ENCODE measurements at places on chromosomes 4 and X.

GRCh38 chr4:16988814-16989213 lies 90.4 kb upstream of the LDB2 start:
- no peak for DNase-seq

DNA sequence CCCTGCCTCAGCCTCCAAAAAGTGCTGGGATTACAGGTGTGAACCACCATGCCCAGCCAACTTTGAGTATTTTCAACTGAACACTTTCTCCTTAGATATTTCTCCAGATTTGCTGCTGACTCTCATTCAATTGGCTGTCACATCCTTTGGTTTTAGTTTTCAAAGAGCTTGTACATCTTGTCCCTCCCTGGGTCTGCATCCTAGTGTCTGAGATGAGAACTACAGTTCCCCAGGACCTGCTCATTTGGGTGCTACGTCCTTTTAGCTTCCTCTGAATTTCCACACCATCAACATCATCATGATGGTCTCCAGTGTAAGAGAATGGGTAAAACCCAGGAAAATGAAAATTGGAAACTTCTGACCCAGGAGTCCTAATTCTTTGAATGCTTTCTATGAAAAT lies 312.9 kb downstream of the NLGN4X start:
- no peak for DNase-seq

GRCh38 chr4:48594180-48594579 lies 104.1 kb downstream of the ZAR1 start:
- DNase-seq, result no peak

DNA sequence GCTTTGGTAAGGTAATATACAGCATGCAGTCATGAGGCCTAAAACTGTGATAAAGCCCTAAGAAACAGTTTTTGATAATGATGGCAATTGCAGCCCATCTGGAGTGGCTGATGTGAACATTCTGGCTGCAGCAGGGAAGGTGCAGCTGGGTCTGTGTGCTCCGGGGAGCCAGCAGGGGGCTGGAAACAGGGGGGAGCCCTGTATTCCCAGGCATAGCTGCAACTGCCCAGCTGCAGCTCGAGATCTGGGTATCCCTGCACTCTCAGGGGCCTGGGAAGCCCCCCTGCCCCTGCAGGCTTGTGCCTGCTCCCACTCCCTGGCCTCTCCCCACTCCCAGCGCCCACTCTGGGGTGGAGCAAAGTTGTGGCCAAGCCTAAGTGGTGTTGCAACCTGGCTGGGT lies 95.6 kb downstream of the RRAGB start:
- DNase-seq, result no peak

- DNase-seq, result no peak
These were observed 19.7 kb downstream of the QDPR start for GRCh38 chr4:17492058-17492741.

GRCh38 chr4:102569200-102569599 lies 68.0 kb downstream of the NFKB1 start:
- DNase-seq, result no peak

GRCh38 chr4:113496698-113497097 lies 264.8 kb downstream of the CAMK2D start:
- DNase-seq, result no peak

GRCh38 chrX:14026121-14026520 lies 3.6 kb downstream of the GEMIN8 start:
- DNase-seq, result no peak

DNA sequence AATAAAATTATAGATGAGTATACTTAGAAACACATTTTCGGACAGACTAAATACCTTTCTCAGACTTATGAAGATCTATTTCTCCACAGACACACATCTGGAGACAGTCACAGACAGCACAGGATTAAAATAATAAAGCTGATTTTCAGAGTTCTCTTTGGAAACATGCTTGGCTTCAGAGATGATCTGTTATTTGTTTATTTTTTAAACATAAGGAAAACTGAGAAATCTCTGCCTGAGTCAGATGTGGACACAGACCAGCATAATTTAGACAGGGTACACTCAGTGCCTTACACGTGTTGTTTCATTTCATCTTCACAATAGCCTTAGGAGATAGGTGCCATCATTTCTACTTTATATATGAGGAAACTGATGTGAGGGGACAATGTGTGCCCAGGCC lies 92.1 kb downstream of the SLC9A7 start:
- no peak for DNase-seq

DNA sequence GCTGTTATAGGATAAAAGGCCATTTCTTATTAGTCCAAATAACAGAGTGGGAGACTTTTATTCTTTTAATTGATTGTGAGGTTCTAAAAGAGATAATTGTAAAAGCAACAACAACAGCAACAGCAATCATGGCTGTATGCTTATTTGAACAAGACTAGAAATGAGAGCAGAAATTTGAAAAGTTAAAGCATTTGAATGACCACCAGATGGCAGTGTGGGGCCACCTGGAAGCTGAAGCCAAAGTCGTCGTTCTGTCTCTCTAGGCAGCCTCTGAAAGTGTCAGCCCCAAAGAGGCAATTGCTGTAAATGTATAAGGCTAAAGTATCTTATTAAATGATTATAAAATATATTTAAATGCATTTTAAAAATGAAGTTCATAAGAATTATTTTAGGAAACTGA lies 42.2 kb downstream of the SH2D1A start:
- DNase-seq, result peak; percentile 41

- DNase-seq, result no peak
These were observed 36.8 kb downstream of the MAP9 start for GRCh38 chr4:155339999-155340398.

DNA sequence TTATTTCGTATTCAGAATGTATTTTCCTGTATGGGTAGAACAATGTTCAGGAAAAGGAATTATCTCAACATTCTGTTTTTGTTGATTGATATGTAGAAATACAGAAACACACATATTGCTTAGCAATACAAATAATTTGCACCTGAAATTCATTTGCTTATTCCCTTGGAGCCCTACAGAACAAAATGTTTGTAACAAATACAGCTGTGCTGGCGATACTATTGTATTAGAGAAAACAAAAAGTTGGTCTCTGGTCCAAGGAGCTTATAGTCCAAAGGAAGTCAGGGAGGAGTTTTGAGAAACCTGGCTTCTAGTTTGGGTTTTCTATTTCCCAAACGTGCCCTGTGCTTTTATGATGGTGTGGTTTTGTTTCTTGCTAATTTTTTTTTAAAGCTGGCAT lies 37.8 kb upstream of the CAPN6 start:
- DNase-seq, result no peak

GRCh38 chr4:78622253-78622979 lies 70.8 kb downstream of the ANXA3 start:
- DNase-seq, result peak; percentile 9

GRCh38 chr4:133058701-133059100 lies 90.4 kb upstream of the PCDH10 start:
- DNase-seq, result no peak

DNA sequence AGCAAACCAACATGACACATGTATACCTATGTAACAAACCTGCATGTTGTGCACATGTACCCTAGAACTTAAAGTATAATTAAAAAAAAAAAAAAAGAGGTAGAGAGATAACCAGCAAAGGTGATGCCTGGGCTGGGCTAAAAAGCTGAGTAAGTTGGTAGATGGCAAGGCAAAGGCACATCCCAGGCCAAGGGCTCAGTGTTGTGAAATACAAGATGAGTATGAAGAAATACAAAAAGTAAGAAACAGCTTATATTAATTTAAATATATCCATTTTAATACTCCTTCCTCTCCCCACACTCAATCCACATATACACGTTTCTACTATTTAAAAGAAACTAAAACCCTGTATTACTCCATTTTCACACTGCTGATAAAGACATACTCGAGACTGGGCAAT lies 25.8 kb downstream of the TEC start:
- no peak for DNase-seq

- DNase-seq, result no peak
These were observed 39.6 kb downstream of the NUDT11 start for GRCh38 chrX:51456814-51457213.

DNA sequence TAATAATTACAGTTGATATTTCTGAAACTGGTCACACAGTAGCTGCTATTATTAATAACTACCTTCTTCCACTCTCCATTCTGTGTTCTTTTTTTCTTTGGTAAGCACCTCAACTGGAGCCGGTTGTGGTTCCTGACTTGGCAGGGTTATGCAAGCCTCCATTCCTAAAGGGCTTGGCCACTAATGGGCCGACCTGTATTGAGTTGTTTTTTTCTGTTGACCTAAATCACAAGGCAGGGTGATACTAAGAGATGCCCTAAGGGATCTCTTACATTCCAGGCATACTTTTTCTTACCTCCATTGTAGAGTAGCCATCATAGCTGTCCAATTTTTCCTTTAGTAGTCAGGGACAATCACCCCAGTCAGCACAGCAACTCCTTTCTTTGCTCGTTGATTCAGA lies 1295.8 kb upstream of the ADGRL3 start:
- DNase-seq, result no peak

DNA sequence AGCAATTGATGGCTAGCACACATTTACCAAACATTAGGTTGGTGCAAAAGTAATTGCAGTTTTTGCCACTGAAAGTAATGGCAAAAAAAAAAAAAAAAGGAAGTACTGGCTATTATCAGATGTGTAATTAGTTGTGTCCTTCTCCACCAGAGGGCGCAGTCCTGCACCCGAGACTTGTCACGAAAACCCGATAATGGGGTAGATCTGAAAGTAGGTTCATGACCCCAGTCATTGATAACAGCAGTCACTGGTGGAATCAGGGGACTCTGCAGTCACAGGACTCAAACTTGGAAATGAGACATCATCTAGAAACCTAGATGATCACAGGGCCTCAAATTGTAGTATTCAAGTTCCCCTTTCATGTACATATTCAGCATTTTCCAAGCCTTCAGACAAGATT lies 13.1 kb upstream of the ACOT9 start:
- DNase-seq, result no peak

- no peak for DNase-seq
These were observed 12.1 kb upstream of the COPS4 start for GRCh38 chr4:83022724-83023450.

Data from fibroblast of the conjunctiva (primary cell).